ENCODE measurements at places on chromosomes 5 and 9.

GRCh38 chr9:98995059-98995671, 51.5 kb downstream of the COL15A1 start:
- DNase-seq: no peak

DNA sequence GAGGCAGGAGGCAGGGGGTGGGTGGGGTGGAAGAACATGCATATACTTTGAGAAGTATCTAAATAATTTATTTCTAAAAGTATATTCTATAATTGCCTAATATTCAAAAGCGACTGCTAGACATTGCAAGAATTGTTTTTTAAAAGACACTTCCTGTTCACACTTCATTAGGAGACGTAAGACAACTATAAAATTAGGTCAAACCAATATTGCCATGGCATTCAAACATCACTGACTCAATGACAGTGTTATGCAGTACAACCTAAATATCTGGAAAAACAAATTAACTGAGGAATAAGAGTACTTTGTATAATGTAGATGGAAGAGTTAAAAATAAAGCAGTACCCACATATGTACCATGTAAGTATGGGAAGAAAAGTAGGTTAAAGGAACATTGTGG, 4.5 kb downstream of the CCNH start:
- DNase-seq: no peak

- DNase-seq: no peak
Observed at GRCh38 chr5:16178745-16179372, 732 bp downstream of the MARCHF11 start.

DNA sequence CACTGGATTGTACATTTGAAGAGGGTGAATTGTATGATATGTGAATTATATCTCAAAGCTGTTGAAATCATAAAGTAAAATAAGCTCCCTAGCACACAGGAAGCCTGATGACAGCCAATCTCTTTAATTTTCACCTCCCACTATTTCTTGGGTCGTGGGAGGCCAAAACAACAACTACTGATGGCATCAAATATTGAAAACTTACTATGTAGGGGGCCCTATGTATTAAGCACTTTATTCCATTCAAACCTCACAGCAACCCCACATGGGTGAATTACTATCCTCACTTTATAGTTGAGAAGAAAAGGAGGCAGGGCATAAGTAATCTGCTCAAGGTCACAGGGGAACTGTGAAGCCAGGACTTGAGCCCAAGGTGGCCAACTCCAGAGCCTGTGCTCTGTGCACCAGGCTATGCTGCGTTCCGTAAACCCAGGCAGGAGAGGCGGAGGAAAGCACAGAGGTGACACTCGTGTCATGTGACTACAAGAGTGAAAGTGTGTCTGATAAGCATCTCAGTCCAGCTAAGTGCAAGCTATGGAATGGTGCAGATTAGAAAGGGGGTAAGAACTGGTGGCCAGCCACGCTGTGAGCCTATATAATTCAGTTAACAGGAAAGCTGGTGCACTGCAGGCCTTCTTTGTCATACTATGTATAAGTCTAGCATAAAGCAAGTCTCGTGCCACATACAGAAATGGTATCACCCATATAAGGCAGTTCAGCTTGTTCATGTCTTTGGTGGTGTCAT, 221.0 kb downstream of the DCP2 start:
- no peak for DNase-seq

DNA sequence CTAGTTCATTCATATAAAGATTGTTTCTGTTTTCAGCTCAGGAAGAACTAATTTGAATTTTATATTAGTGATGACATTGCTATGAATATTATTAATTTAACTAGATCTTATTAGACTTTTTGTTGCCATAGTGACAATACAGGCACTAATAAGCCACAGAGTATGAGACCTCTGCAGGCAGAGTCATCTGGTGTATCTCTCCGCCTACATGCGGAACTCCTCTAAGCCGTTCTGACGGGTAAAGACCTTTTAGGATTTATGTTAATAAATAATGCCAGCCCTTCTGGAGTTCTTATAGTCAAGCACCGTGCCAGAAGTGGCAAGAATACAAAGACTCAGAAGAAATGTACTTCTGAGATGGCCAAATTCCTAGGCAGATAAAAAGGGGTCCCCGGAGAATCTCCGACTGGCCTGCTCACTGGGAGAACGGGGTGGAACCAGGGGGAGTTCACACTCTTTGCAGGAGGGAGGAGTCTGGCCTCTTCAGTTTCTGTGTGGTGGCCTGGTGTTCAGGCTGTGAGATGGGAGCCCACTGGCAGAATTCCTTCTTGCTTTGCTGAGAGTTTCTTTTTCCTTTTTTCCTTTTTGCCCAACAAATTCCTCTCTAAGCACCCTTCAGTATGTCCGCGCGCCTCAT, 85.1 kb upstream of the IL12B start:
- no peak for DNase-seq

DNA sequence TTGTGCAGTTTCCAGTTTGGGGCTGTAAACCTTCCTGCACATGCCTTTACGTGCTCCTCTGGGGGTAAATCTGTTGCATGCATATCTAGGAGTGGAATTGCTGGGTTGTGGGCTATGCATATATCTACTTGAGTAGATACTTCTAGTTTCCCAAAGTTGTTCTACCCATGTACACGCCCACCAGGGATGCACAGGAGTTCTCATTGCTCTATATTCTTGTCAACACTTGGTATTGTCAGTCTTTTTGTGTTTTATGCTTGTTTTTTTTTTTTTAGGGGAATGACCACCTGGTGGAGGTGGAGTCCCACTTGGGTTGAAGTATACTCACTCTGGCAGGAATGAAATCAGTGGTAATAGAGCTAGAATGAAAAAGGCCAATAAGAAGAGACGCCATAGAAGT, 23.0 kb downstream of the FOXE1 start:
- DNase-seq: no peak

DNA sequence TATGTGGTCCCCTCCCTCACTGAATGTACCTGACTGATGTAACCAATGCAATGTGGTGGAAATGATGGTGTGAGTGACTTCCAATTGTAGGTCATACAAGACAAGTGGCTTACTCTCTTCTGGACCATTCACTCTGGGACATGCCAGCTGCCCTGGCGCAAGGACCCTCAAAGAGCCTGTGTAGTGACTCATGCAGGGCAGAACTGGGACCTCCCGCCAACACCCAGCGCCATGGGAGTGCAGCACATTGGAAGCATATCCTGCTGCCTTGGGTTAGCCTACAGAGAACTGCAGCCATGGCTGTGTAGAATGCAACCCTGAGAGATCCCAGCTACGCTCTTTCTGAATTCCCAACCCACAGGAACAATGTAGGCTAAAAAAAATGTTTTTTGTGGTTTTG, 90.0 kb upstream of the PANK3 start:
- DNase-seq: no peak

DNA sequence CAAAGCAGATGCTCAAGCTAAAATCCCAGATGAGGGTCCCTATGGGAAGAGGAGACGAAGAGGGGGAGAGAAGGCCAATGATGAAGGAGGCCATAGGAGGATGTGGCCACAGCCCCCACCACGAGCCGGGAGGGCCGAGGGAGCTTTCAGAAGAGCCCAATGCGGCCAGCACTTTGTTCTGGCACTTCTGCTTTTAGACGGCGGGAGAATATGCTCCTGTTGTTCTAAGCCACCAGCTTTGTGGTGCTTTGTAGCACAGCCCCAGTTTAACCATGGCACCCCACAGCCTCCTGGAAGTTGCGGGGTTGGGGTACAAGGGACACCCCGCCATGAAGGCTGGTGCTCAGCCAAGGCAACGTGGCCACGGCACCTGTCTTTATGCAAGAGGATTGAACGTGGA, 33.4 kb downstream of the LPCAT1 start:
- no peak for DNase-seq

GRCh38 chr5:96579711-96580110, 82.5 kb upstream of the CAST start:
- DNase-seq: no peak

DNA sequence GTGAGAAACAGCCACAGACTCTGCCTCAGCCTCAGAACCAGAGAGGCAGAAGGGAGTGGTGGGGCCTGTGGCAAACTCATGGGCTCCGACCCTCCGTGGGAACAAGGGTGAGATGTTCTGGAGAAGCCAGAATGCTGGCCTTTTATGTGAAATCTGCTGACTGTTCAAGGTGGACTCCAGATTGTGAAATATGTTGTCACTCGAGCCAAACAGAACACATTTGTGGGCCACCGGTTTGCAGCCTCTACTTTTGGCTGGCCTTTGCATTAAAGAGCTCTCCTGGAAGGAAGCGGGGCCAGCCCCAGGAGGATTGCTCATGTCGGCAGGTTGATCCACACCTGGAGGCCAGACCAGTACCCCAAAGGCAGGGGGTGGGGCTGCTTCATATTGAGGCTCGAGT, 62.4 kb downstream of the ERGIC1 start:
- no peak for DNase-seq

- DNase-seq: peak; percentile 3
Observed at GRCh38 chr9:70257991-70258691, 637 bp upstream of the SMC5 start.

- no peak for DNase-seq
Observed at GRCh38 chr9:107487521-107488374, 1.8 kb downstream of the KLF4 start.

DNA sequence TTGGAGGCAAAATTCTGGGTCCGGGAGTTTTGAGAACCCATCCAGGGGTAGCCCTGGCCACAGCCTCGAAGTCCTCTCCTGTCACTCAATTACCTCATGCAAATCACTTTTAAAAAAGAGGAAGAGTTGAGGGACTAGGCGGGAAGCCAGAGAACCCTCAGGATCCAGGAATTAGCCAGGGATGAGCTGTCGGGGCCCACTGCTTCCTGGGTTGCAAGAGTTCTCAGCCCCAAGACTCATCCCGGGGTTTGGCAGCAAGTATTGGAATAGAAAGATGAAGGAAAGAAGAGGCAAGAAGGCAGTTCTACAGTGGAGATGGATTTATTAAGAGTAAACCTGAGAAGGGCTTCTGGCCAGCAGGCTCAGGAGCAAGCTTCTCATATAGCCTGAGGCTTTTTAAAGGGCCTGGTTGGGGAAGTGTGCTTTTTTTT, 25.6 kb downstream of the C9orf50 start:
- no peak for DNase-seq

GRCh38 chr5:14599476-14600127, 18.0 kb downstream of the OTULINL start:
- DNase-seq: no peak

DNA sequence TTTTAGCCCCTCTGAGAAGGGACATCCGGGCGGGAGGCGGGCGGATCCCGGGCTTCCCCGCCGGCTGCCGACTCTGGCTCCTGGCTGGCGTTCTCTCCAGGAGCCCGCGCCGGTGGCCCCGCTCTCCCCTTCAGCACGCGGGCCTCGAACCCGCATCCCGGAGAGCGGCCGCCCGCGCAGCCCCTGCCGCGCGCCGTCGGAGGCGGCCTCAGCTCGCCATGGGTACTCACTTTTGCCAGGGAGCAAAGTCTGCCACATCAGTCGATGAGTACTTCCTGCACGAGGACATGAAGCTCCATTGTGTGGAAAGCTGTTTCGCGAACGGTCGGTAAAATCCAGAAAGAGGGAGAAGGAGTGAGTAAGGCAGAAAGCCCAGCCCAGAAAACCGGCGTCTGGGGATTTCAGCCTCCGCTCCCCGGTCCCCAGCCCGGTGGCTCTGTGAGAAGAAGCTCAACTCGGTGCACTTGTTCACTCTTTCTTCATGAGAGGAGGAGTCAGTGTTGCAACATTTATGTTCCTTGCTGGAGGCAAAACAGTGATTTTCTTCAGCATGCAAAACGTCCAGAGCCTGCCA, at the start of gene PRLR:
PRLR (minus strand) TSS at position 450 of the 574 bp plus-strand sequence. CDS start 140,867 bp downstream, outside the sequence.
- no peak for DNase-seq

- DNase-seq: no peak
Observed at GRCh38 chr9:6552498-6553121, 92.9 kb downstream of the GLDC start.

- no peak for DNase-seq
Observed at GRCh38 chr5:463952-464351, 21.0 kb downstream of the EXOC3 start.

DNA sequence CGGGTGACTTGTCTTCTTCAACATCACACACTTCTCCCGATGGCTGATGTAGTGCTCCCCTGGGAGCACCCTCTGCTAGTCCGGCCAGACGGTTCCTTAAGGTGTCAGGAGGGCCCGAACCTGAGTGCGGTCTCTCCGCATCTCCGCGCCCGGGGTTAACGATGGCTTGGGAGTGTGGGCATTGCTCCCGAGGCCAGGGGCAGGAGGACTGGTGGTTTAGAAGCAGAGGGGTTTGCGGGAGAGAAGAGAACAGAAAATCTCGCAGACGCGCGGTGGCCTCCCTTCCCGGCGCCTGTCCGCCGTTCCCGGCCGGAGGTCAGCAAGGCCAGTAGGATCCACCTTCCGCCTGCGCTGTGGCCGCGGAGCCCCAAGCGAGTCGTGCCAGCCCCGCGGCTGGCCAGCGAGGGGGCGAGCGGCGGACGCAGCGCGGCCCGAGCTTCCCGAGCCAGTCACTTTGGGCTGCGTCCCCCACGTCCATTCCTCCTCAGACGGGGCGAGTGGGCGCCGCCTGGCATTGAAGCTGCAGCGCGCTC, 700 bp downstream of the CDO1 start:
- DNase-seq: no peak

- no peak for DNase-seq
Observed at GRCh38 chr9:30459156-30459555, 1925.3 kb upstream of the ACO1 start.

DNA sequence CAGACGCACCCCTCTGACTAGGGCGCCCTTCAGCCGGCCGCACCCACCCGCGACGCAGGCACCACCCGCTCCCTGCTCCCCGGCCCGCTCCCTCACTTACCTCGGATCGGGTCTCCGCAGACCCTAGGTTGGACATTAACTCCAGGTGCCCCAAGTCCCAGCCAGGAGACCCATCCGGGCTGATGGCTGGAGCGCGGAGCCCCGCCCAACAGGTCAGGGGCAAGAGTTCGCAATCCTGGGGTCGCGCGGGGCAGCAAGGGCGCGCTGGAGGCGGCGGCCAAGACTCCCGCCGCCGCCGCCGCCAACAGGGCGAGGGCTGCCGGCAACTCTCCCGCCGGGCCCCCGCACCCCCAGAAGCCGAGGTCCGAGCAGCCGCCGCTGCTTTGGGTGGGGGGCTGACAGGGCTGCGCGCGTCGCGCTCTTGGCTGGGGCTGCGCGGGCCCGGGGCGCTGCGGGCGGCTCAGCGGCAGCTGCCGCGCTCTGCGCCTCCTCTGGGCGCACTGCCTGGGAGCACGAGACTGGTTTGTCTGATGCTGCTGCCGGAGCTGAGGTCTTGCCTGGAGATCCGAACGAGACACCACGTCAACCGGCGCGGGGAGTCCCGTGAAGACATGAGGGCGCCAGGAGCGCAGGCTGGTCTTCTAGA, at the start of gene GDNF:
GDNF (minus strand) TSS at position 635 of the 646 bp plus-strand sequence. CDS start 5,245 bp downstream, outside the sequence.
- DNase-seq: no peak

DNA sequence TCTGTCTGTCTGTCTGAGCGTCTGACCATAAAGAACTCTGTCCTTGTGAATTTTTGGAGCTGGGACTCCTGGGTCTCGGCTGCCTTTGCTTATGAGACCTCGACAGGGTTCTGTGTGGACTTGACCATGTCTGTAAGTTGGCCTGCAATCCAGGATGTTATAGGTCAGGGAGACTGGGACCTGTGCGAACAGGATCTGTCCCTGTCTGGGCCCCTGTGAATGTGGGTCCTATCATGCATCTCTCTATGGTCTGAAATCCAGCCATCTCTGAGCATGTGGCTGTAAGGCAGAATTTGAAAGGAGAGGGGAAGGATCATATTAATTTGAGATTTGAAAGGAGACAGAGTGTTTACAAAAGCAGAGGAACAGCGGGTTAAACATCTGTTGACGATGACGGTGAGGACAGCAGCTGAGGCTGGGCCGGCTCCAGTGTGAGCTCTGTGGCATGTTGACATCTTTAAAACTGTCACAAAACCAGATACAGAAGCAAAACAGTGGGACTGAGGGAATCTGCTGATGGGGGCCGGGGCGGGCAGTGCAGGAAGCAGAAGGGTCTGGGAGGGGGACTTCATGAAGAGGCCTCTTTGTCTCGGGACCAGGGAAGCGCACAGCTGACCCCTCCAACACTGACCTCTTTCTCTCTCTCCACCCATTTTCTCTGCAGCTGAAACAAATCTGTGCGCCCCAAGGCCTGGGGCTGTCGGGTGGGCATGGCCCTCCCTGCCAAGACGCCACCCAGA, 19.1 kb upstream of the MVB12B start:
- no peak for DNase-seq

Data from stimulated activated CD8-positive, alpha-beta memory T cell treated with anti-CD3 and anti-CD28 coated beads, Interleukin-4, amount 100 ng/mL, for 1 hour (primary cell).